ENCODE measurements at places on chromosomes 11 and 22.
A peak's percentile ranks its signal among the peaks of the same experiment; 100 is the strongest.

DNA sequence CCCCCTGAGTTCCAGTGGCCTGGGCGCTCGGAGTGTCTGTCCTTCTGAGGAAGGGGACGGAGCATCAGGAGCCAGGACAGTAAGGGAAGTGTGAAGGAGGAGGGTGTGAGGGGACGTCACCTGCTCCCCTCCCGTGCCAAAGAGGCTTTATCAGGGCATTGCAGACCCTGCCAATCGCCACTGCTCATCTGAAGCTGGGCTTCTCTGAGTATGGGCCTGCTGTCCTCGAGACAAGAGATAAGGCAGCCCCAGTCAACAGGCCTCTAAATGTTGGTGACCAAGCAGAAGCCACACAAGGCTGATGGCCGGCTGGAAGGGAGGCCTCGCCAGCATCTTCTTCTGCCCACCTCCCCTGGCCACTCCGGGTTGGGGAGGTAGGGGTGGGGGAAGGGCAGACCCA is 29.8 kb downstream of the LIF start:
- DNase-seq, result no peak

DNA sequence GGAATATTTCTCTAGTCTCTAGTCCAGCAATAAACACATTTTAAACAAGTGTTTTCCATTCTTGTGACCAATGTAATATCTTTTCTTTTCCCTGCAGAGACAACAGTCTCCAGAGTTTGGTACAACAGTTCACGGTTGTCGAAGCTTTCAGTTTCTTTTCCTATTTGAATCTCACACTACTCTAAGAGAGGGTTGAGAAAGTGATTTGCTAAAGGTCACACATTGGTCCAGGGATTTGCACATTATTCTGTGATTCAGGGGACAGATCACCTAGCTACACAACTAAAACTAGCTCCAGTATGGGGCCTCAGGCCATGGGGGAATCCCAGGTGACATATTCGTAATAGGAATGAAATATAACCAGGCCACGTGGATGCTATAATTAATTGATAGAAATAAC is 132.5 kb downstream of the HIPK3 start:
- no peak for DNase-seq

GRCh38 chr22:19970479-19971275 is 29.1 kb upstream of the TXNRD2 start:
- peak; percentile 44 for DNase-seq

DNA sequence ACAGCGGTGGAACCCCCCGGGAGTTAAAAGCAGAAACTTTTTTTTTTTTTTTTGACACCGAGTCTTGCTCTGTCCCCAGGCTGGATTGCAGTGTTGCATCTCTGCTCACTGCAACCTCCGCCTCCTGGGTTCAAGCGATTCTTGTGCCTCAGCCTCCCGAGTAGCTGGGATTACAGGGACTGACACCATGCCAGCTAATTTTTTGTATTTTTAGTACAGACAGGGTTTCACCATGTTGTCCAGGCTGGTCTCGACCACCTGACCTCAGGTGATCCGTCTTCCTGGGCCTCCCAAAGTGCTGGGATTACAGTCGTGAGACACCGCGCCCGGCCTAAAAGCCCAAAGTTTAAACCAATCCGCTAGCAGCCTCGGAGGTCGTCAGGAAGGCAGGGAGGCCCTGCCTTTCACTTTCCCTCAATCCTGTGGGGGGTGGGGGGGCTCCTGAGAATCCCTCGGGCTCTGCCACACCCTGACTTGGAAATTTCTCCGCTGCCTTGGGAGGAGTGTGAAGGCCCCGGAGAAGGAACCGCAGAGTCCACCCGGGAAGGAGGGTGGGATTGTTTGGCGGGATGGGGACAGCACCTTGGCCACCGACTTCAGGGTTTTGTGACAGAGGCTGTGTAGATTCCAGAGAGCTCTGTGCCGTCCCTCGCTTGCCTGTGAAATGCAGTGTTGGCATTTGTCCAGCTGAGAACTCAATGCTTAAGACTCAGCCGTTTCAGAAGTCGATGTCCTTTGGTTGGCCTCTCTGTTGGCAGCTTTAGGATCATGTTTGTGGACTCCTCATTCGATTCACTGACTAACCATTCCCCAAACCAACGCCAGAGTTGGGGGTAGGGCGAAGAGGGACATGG is 1.0 kb downstream of the ARHGAP8 start:
- no peak for DNase-seq

DNA sequence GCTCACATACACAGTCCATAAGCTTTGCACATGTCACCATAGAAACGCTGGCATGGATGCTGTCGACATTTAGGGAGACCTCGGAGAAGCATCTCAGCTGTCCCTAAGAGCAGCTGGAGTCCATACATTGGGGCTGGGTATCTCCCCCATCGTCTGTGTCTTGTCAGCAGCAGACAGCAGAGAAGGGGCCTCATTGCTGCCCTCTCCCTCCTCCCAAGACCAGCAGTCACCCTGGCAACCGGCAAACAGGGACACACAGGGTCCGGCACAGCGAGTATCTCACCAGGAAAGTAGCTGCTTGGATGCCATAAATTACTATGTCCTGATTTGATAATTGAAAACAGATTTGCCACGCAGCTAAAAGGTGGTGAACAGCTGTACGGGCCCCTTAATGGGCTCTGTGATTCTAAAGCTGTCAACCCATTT is 84.4 kb downstream of the CD44 start:
- DNase-seq, result no peak

DNA sequence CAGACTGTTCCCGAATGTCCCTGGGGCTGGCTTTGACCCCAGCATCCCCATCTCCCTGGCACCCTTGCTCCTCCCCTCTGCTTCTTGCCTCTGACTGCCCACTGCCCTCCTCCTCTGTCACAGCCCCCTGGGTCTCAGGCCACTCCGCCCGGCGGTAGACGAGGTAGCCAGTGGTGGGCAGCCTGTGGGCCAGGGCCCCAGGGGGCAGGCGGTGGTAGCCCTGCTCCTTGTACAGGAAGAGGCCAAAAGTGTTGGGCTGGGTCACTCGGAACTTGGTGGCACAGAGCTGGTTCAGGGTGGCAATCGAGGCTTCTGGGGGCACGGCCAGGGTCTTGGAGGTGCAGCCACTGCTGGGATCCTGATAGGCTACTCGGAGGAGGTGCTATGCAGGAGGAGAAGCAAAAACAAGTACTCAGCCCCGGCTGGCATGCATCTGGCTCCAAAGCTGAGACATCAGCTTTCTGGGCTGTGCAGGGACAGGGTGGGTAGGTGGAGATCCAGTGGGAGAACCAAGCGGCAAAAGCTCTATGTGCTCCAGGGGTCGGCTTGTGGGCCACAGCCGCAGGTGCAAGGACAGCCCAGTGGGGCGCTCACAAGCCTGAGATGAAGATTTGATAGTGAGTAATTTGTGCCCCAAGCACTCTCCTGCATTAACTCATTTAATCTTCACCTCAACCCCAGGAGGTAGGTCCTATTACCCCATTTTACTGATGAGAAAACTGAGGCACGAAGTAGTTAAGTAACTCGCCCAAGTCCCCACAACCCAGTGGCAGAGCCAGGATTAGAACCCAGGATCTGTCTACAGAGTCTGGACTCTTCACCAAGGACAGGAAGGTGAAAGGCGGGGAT is 3.6 kb downstream of the RIN1 start:
- DNase-seq, result no peak

DNA sequence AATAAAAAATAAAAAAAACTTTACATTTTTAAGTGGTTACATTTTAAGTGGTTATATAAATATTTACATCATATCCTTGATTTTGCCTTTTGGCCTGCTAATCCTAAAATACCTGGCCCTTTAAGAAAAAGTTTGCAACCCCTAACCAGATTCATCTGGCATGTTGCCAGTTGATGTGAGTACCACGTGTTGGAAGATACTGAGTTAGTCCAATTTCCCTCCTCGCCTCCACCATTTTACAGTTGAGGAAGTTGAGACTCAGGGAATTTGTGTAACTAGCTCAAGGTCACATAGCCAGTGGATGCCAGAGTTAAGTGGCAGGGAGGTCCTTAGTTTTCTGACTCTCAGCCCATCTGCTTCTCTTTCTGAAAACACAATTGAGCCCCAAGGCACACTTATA is 5.1 kb downstream of the ELF5 start:
- DNase-seq, result no peak

DNA sequence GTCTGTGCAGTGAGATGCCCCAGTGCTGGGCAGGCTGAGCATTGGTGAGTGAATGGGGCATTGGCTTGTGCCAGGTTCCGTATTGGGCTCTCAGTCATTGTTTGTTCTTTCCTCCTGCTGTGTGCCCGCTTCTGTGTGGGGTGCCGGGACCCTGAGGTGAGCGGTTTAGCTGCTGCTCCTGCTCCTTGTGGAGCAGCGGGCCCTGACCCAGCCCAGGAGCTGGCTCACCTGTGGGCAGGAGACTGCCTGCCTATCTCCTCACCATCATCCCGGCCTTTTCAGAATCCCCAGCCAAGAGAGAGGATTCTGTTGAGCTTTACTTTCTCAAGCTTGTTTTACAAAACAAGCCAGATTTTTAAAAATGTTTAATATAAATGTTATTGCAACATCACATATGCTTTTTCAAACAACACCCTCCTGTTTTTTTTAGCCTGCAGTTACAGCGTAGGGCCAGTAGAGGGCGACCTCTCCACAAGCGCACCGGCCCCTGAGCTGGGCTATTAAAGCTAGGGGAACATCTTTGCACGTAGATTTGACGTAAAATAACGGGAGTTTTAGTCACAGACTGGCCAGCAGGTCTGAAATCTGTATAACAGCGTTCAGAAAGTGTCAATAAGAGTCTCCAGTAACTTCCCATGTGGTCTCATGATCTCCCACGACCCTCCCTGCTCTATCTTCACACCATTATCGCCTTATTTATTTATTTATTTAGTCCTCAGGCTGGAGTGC is 25.1 kb upstream of the RELT start:
- peak; percentile 80 for DNase-seq

DNA sequence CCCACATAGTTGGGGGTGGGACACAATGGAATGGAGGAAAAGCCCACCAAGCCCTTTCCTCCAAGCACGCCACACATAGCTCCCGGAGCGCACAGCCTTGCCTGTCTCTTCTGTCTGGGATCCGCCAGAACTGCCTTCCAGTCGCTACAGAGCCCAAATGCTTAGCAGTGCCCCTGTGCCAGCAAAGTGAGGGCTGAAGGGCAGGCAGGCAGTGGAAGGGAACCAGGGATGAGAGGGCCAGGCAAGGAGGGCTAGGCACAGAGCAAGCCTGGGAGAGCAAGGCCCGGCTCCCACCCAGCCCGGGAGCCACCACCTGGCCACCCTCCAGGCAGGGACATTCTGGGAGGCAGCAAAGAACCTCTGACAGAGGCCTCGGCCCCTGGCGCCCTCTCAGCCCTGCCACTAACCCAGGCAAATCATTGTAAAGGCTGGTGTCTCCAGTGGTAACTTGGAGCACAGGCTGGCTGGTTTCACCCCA is 32.5 kb downstream of the PPP2R1B start:
- no peak for DNase-seq

GRCh38 chr11:13486926-13487660 is 8.7 kb downstream of the PTH start:
- DNase-seq, result peak; percentile 56

GRCh38 chr11:117259417-117259816 is 26.9 kb downstream of the RNF214 start:
- DNase-seq, result no peak

- DNase-seq, result peak; percentile 62
These were observed 8.7 kb upstream of the CLPB start for GRCh38 chr11:72443016-72443415.

DNA sequence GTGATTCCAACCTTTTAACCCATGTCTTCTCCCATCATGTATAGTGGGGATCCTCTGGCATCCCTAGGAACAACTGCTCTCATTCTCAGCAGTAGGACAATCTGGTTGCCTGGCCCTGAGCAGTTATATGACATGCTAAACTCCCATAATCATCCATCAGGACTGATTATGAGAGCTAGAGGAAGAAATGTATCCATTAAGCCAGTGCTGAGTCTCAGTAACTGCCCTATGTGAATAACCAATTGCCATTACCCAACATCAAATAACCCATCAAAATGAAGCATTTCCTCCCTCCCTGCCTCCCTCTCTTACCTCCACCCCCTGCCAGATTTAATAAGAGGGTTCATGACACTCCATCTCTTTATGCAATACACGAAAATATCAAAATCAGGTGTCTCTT is 277.6 kb downstream of the NXPE2 start:
- no peak for DNase-seq

DNA sequence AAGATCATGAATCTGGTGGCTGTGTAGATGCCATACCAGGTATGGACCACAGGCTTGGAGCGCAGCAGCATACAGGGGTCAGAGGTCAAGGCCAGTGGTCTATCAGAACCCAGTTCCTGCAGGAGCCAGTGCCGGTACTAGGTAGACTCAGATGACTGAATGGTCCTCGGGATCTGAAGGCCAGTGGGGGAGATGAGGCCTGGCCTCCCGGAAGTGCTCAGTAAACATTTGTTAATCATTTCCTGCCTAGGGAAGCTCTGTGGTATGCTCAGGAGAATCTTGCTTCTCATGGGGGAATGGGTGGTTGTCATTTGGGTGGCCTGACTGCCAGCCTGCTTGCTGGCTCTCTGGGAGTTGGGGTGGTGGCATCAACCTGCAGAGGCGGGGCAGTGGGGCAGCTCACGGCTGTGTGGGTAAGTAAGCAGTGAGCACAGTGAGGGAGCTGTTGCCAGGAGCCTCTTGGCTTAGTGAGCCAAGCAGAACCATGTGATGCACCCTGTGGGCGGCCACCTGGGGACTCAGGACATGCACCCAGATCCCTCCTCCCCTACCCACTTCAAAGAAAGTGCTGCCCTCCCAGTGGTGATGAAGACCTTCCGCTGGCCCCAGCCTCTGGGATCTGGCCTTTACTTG is 33.0 kb downstream of the PTPRJ start:
- DNase-seq, result peak; percentile 80

GRCh38 chr11:109426442-109427240 is 4.7 kb downstream of the C11orf87 start:
- no peak for DNase-seq

DNA sequence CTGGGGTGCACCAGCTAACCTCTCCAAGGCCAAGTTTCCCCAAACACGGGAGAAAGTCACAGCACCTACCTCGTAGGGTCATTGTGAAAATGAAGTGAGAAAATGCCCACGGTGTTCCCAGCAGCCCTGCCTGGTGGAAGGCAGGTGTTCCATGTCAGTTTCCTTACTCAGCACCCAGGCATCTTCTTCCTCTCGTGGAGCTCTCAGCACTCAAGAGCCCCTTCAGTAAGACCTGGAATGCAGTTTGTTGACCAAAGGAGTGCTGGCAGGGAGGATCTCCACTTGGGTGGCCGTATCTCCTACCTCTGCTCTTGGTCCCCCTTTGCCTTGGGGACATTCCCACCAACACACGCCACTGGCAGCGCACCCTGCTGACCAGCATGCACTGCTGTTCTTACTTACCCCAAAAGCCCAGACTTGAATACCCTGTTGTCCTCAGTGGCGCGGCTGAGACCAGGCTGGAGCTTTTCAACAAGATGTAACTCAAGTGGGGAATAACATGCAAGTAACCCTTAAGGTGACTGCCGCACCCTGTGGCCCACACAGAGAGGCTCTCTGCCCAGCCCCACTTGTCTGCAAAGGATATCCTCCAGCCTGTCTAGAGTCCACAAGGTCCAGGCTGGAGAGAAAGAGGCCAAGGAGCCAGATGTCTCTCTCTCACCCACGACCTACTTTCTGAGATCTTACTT is 201.2 kb upstream of the TMEM45B start:
- DNase-seq, result no peak

DNA sequence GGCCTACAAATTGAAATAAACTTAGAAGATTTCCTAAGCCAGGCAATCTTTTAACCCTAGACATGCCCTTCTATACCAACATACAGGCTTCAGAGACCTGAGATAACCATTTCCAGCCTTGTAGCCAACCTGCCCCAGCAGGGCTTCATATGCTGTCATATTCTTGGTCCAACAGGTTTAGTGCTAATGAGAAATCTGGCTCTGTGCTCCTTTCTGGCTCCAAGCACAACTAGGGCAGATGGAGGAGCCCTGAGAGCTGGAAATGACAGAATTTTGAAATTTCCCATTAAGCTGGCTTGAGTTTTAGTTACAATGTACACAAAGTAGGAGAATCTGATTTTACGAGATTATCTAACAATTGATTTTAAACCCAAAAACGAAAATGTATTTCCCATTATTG is 323.0 kb upstream of the CCDC90B start:
- no peak for DNase-seq
